ENCODE measurements at places on chromosomes 6 and 20. TPM values are rescaled to one million over a fixed set of nuclear protein-coding genes. Genes with fewer than 3 reads are reported as not detected.
A peak's percentile ranks its signal among the peaks of the same experiment; 100 is the strongest.

DNA sequence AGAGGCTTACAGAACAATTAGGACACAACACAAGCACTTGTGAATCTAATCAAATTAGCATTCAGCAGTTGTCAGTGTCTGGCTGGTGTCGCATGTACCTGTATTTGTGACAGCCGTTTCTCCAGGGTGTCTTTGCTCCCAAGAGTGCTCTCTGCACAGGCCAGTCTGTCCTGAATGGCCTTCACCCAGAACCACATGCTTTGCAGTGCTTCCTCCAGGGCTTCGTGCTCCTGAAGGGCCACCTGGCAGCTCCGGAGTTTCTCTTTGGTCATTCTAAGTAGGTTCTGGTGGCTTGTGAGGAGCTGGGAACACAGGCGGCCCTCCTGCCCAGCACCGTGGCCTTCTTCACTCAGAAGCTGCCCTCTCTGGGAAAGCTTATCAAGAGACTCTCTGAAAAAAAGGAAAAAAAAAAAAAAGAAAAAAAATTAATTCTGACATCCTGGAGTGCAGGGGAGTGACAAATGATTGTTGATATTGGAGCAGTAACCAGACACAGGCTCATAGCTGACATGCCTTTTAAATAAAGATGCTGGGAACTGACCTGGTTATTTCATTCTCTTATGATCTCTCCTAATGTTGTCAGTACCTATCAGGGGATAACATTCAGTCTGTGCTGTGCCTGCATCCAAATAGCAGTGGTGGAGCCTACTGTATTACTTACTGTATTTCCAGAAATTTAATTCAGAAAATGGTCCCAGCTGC lies 245.8 kb downstream of the SYNE1 start:
- no peaks in the 10 kb centered on the region for H3K36me3 ChIP-seq
- no peaks in the 10 kb centered on the region for H3K4me1 ChIP-seq
- H3K27ac ChIP-seq, result no peak overlapping the region

GRCh38 chr20:46545077-46545826 lies 5.2 kb downstream of the OCSTAMP start:
- H3K27me3 ChIP-seq, result no peaks in the 10 kb centered on the region
- peak; percentile 75 for DNase-seq
- no peaks in the 10 kb centered on the region for H3K36me3 ChIP-seq
- H3K27ac ChIP-seq, result no peak overlapping the region
- no peaks in the 10 kb centered on the region for H3K4me1 ChIP-seq

GRCh38 chr6:37531437-37532036 lies 31.8 kb upstream of the CCDC167 start:
- H3K27ac ChIP-seq, result no peak overlapping the region
- no peak for DNase-seq
- no peak overlapping the region for H3K4me3 ChIP-seq
- H3K36me3 ChIP-seq, result no peaks in the 10 kb centered on the region
- no peaks in the 10 kb centered on the region for H3K4me1 ChIP-seq
- peaks cover 56% of the 10 kb centered on the region for H3K27me3 ChIP-seq

GRCh38 chr20:6530254-6530653 lies 237.2 kb upstream of the BMP2 start:
- H3K27ac ChIP-seq, result no peak overlapping the region
- H3K4me1 ChIP-seq, result peaks cover 2% of the 10 kb centered on the region
- H3K36me3 ChIP-seq, result no peaks in the 10 kb centered on the region
- no peak overlapping the region for H3K4me3 ChIP-seq
- H3K27me3 ChIP-seq, result no peaks in the 10 kb centered on the region

GRCh38 chr6:166691746-166692145 lies 64.7 kb upstream of the RPS6KA2 start:
- H3K36me3 ChIP-seq, result no peaks in the 10 kb centered on the region
- H3K27me3 ChIP-seq, result peaks cover 3% of the 10 kb centered on the region
- no peak for DNase-seq
- no peaks in the 10 kb centered on the region for H3K4me1 ChIP-seq

DNA sequence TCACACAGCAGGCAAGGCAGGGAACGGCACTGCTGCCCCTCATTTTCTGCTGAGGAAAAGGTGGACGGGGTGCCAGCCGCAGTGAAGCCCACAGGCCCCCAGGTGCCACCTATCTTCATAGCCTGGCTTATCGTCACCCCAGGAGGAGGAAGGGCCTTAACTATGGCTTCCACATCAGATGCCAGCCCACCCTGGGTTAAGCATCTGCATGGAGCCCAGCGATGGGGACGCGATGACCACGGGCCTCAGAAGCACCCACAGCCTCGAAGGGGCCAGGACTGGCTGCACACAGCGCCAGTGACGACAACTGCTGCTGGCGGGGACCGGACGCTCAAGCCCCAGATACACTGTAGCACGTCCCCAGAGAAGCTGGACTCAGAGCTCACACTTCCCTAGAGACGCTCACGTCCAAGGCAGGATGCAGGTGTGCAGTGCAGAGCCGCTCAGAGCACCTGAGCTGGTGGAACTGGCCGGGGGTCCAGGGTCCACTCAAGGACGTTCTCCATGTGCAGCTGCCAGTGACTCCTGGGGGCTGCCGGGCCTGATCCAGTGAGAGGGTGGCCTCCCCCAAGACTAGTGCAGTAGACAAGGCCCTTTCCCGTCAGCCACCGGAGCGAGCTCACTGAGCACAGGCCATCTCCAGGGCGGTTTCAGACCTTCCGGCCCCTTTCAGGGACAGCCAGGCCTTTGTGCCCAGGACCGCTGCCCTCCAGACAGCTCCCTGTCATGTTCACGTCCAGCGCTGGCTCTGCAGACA lies 83.0 kb downstream of the YTHDF1 start:
- H3K27me3 ChIP-seq, result no peaks in the 10 kb centered on the region
- no peaks in the 10 kb centered on the region for H3K4me1 ChIP-seq
- H3K27ac ChIP-seq, result no peak overlapping the region
- DNase-seq, result no peak
- no peaks in the 10 kb centered on the region for H3K36me3 ChIP-seq
- no peak overlapping the region for H3K4me3 ChIP-seq

DNA sequence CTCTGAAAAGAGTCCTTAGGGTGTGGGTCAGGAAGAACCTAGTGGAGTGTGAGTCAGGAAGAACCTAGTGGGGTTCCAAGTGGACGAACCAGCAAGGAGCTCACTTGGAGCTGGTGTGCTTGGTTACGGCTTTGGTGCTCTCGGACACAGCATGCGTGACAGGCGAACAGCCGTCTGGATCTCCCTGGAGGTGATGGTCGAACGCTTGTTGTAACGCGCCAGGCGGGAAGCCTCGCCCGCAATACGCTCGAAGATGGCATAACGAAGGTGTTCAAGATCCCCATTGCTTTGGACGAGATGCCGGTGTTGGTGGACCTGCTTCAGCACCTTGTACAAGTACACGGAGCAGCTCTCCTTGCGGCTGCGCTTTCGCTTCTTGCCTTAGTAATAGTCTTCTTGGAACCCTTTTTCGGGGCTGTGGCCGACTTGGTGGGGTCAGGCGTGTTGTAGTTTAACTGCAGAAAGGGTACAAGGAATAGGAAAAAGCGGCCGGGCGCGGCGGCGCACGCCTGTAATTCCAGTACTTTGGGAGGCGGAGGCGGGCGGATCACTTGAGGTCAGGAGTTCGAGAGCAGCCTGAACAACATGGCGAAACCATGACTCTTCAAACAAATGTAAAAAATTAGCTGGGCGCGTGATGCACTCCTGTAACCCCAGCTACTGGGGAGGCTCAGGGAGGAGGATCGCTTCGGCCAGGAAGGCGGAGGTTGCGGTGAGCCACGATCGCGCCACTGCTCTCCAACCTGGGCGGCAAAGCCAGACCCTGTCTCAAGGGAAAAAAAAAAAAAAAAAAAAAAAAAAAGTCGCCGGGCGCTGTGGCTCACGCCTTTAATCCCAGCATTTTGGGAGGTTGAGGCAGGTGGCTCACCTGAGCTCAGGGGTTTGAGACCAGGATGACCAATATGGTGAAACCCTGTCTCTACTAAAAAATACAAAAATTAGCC lies 48.0 kb downstream of the OR2B2 start:
- H3K36me3 ChIP-seq, result no peaks in the 10 kb centered on the region
- no peaks in the 10 kb centered on the region for H3K4me1 ChIP-seq
- no peaks in the 10 kb centered on the region for H3K27me3 ChIP-seq
- peak overlapping the region; percentile 65 for H3K4me3 ChIP-seq
- peak; percentile 35 for DNase-seq

DNA sequence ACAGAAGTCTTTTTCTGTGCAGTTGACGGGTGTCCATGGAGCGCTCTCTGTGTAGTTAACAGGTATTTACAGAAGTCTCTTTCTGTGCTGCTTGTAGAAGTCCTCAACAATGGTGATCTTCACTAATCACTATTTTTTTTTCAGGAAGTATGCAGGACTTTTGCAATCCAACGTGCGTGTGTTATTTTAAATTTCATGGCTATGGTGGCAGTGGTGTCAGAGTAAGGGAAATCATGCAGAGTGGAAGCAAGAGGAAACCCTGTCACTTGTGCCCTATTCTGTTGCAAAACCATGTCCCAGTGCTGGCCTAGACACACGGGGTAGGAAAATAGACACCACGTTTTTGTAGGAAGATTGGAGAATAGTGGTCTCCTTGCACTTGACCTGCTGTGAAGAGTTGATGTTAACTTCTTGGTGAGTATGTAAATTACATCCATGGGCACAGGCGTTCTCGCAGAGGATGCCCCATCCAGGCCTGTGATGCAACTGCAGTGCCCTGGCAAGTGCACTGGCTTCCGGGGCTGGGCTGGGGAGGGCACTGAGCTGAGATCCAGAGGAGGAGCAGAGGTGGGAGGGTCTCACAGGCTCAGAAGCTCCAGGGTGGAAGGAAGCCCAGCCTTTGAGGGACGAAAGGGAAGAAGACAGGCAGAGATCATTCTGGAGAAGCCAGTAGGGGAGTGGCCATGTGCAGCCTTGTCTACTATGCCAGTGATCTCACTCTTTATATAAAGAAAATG lies 146.5 kb downstream of the SYCP2 start:
- no peak for DNase-seq
- H3K27me3 ChIP-seq, result no peaks in the 10 kb centered on the region
- no peaks in the 10 kb centered on the region for H3K4me1 ChIP-seq
- H3K4me3 ChIP-seq, result no peak overlapping the region
- H3K27ac ChIP-seq, result no peak overlapping the region

Gene GSS
- polyA plus RNA-seq, result 68.8 TPM

Gene PHF20
- 32.5 TPM for polyA plus RNA-seq

Gene C20orf204
- 0.02 TPM for polyA plus RNA-seq

GRCh38 chr6:113194090-113194489 lies 663.1 kb upstream of the MARCKS start:
- H3K4me3 ChIP-seq, result no peak overlapping the region
- no peak overlapping the region for H3K27ac ChIP-seq
- DNase-seq, result no peak
- H3K4me1 ChIP-seq, result no peaks in the 10 kb centered on the region
- H3K36me3 ChIP-seq, result no peaks in the 10 kb centered on the region
- no peaks in the 10 kb centered on the region for H3K27me3 ChIP-seq

DNA sequence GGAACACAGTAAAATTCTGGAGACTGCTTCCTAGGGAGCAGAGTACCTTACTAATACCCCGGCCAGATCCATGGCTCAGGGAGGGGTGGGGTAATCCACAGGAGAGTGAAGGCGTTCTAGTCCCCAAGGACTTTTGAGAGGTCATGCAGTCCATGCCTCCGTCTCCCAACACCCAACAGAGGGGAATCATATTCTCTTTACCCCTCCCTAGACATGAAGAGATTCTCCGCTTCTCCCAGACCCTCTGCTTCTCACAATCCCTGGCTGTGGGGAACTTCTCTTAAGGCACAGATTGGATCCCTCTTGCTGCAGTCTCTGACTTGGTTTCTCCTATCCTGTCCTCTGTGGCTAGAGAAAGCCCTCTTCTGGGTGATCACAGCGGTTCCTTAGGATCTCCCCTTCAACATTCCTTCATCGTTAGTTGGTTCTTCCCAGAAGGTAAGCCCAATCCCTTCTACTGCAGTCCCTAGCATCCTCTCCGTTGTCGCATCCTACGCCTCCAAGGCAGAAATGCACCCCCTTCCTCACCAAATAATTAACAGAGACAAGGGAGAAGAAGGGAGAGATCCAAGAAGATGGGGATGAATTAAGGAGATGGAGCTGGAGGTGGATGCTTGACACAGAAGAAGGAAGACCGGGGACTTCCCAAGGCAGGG lies 562 bp downstream of the GGT7 start:
- peaks cover 11% of the 10 kb centered on the region for H3K4me1 ChIP-seq
- no peak for DNase-seq
- no peaks in the 10 kb centered on the region for H3K36me3 ChIP-seq
- H3K27ac ChIP-seq, result peak overlapping the region; percentile 3

DNA sequence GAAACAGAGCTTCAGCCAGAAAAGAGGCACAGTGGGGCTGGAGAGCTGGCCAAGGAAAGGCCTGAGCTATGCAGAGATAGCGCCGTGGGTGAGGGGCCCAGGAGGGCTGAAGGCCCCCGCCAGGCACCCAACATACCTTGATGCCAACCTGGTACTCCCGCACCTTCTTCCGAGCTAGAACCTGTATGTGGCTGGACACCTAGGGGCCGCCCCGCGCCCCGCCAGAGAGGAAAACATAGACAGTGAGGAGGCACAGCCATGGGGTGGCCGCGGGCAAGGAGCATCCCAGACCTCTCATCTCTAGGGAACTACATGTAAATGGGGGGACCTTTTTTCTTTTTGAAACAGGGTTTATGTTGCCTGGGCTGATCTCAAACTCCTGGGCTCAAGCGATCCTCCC lies 12.0 kb downstream of the RPL10A start:
- H3K27ac ChIP-seq, result no peak overlapping the region
- peaks cover 22% of the 10 kb centered on the region for H3K36me3 ChIP-seq
- DNase-seq, result no peak

DNA sequence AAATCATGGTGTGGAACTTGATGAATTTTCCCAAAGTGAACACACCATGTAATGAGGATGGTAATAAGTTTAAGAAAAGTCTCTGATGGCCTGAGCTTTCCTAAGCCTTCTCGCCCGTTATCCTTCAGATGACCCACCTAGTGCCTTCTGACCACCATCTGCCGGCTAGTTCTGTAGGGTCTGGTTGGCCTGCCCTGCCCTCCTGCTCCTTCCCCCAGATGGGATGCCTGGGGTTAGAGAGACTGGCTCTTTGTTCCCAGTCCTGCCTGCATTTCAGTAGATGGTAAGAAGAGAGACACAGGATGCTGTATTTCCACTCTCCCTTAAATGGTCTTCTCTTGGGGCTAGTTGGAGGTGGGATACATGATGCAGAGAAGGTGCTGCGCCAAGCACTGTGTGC lies 43.0 kb downstream of the TIAM2 start:
- no peak overlapping the region for H3K27ac ChIP-seq
- no peaks in the 10 kb centered on the region for H3K27me3 ChIP-seq
- H3K4me1 ChIP-seq, result no peaks in the 10 kb centered on the region

DNA sequence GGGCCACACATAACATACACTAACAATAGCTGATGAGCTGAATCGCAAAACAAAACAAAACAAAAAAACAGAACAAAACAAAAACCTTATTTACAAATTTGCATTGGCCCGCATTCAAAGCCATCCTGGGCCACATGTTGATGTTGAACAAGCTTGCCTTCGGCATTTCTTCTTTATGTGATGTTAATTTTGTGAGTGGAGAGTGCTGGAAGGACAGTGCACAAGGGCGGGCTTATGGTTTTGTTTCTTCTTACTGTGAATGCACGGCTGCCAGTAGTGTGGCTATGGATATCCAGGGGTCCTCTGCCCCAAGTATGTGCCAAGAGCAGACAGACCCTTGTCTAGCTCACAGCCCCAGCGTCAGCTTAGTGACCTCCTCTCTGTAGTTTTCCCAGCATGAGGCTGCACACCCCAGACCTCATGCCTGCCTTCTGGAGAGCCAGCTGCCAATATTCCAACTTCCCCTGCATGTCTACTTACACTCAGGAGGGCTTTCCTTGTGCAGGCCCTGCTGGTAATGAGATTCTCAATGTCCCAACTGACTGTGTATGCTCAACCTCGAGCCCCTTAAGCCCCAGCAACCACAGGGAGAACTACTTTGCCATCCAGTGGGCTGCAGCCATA lies 24.9 kb downstream of the ZNF292 start:
- H3K4me3 ChIP-seq, result no peak overlapping the region
- no peaks in the 10 kb centered on the region for H3K4me1 ChIP-seq
- no peak overlapping the region for H3K27ac ChIP-seq
- no peaks in the 10 kb centered on the region for H3K27me3 ChIP-seq
- H3K36me3 ChIP-seq, result no peaks in the 10 kb centered on the region

Gene PXMP4
- polyA plus RNA-seq, result 5.2 TPM

Gene PTGIS
- 6.8 TPM for polyA plus RNA-seq
